ENCODE measurements at places on chromosomes 12 and 14. TPM values are rescaled to one million over a fixed set of nuclear protein-coding genes. Genes with fewer than 3 reads are reported as not detected.

The MYF5 gene
- not detected for total RNA-seq

The DPPA3 gene
- 4.6 TPM for total RNA-seq

The TAS2R43 gene
- 0.38 TPM for total RNA-seq

The DNAI7 gene
- 1.9 TPM for total RNA-seq

Data from endodermal cell (in vitro differentiated cells).